ENCODE measurements at places on chromosomes 5 and 9. TPM values are rescaled to one million over a fixed set of nuclear protein-coding genes. Genes with fewer than 3 reads are reported as not detected.
A peak's percentile ranks its signal among the peaks of the same experiment; 100 is the strongest.

GRCh38 chr5:180173875-180174586 lies 35.0 kb downstream of the RASGEF1C start:
- no peaks in the 10 kb centered on the region for H3K36me3 ChIP-seq
- H3K27me3 ChIP-seq: no peaks in the 10 kb centered on the region
- no peak overlapping the region for H3K4me3 ChIP-seq
- DNase-seq: peak; percentile 60
- H3K4me1 ChIP-seq: no peaks in the 10 kb centered on the region

DNA sequence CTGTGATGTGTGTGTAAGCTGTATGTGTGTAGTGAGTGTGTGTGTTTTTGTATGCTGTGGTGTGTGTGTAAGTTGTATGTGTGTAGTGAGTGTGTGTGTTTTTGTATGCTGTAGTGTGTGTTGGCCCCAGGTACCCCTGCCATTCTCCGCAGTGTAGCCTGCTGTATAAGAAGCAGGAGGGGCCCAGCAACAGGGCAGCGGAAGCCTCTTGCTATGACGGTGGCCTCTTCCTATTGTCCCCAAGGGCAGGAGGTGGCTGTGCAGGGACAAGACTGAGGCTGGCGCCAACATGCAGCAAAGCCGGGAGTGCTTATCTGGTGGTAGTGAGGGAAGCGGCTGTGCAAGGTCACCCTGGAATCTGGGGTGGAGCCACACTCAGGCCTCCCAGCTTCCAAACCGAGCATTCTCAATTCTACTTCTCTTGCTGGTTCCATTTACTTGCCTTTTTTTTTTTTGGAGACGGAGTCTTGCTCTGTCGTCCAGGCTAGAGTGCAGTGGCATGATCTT lies 5.1 kb downstream of the SPAAR start:
- H3K36me3 ChIP-seq: no peaks in the 10 kb centered on the region
- H3K27me3 ChIP-seq: no peaks in the 10 kb centered on the region
- peaks cover 4% of the 10 kb centered on the region for H3K4me1 ChIP-seq
- no peak overlapping the region for H3K4me3 ChIP-seq

SLC6A19 gene
- not detected for total RNA-seq

GRCh38 chr5:31916327-31916726 lies 257.8 kb downstream of the GOLPH3 start:
- H3K4me1 ChIP-seq: 0 out of 2 replicates have a peak, but pooled peaks cover 5% of the 10 kb centered on the region
- H3K27ac ChIP-seq: no peak overlapping the region
- H3K4me3 ChIP-seq: no peak overlapping the region
- no peak for DNase-seq
- H3K36me3 ChIP-seq: no peaks in the 10 kb centered on the region

SELENOP gene
- total RNA-seq: 1.5 TPM

- H3K4me3 ChIP-seq: no peak overlapping the region
- peak; percentile 62 for DNase-seq
- H3K4me1 ChIP-seq: peaks cover 38% of the 10 kb centered on the region
- no peak overlapping the region for H3K27ac ChIP-seq
These were observed 149.7 kb upstream of the SPRY4 start for GRCh38 chr5:142474431-142475094.

- H3K4me1 ChIP-seq: peaks cover 6% of the 10 kb centered on the region
- H3K27me3 ChIP-seq: no peaks in the 10 kb centered on the region
- no peak for DNase-seq
- H3K27ac ChIP-seq: no peak overlapping the region
- H3K4me3 ChIP-seq: no peak overlapping the region
These were observed 14.6 kb downstream of the CPEB4 start for GRCh38 chr5:173902743-173903142.

IL13 gene
- not detected for total RNA-seq

SDHA gene
- total RNA-seq: 71.5 TPM

Data from GM23248 (cell line).